ENCODE measurements at places on chromosomes 1 and 21.
A peak's percentile ranks its signal among the peaks of the same experiment; 100 is the strongest.

DNA sequence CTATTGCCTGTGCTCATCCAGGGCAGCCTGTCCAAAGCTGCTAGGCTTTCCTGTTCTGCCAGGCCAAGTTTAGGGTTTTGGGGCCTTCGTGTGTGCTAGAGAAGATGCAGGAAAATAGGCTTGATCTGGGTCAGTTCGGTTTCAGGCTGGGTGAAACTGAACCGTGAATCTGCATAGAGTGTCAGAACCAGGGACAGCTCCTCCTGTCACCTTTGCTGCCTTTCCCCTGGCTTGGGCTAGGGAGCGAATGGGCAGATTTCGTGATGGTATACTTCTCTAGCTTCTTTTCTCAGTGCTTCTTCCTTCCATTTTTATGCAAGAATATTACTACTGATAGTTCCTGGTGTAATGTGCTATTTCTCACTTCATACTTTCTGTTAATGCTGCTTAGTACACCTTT lies 6.0 kb upstream of the AGO1 start:
- DNase-seq = peak; percentile 28

DNA sequence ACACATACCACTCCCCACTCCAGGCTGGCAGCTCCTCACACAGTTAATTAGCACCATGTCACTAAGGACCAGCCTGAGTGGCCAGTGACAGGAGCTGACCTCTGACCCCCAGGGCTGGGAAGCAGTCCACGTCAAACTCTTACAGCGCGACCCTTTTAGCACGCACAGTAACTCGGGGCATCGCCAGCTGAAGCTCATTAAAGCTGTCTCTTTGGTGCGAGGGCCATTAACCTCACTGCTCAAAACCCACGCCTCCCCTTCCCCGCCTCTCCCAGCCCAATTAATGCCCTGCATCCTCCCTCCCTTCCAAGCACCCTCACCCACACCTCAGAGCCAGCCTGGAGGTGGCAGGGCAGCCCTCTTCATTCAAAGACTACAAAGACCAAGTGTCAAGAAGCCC lies 31.7 kb downstream of the DMAP1 start:
- DNase-seq = no peak

GRCh38 chr1:66436378-66437135 lies 97.4 kb upstream of the SGIP1 start:
- DNase-seq = peak; percentile 71

DNA sequence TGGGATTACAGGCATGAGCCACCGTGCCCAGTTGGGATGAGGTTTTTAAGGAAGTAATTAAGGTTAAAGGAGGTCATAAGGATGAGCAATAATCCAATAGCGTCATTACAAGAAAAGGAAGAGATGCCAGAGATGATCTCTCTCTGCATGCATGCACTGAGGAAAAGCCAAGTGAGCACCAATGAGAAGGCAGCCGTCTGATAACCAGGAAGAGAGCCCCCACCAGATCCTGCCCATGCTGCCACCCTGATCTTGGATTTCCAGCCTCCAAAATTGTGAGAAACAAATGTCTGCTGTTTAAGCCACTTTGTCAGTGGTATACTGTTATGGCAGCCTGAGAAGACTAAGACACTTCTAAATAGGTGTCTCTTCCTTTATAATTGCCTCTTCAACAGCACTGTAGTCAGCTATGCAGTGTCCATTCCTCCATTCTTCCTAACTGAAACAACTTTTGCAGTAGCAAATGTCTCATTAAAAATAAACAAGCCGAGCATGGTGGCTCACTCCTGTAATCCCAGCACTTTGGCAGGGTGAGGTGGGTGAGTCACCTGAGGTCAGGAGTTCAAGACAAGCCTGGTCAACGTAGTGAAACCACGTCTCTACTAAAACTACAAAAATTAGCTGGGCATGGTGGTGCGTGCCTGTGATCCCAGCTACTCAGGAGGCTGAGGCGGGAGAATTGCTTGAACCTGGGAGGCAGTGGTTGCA lies 216.2 kb upstream of the RUNX1 start:
- DNase-seq = peak; percentile 31

- DNase-seq = no peak
Measured at GRCh38 chr21:31514598-31514997, 144.9 kb upstream of the SOD1 start.

GRCh38 chr21:46294647-46295176 lies 8.6 kb downstream of the YBEY start:
- no peak for DNase-seq

DNA sequence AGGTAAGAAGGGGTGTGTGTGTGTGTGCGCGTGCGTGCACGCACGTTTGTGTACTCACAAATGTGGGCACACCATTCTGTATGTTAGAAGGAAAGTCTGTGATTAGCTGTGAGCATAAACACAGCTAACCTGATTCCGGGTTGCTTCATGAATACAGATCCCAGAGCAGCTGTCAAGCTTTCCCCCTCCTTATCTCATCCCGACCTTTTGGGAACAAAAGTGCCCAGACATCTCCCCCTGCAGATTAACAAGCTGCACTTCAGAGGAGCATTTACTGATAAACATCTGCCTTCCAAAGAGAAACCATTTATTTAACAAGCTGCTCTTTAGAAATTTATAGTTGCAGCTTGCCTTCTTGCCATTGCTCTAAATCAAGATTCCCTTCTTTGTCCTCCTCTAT lies 97.0 kb downstream of the MT1HL1 start:
- no peak for DNase-seq

DNA sequence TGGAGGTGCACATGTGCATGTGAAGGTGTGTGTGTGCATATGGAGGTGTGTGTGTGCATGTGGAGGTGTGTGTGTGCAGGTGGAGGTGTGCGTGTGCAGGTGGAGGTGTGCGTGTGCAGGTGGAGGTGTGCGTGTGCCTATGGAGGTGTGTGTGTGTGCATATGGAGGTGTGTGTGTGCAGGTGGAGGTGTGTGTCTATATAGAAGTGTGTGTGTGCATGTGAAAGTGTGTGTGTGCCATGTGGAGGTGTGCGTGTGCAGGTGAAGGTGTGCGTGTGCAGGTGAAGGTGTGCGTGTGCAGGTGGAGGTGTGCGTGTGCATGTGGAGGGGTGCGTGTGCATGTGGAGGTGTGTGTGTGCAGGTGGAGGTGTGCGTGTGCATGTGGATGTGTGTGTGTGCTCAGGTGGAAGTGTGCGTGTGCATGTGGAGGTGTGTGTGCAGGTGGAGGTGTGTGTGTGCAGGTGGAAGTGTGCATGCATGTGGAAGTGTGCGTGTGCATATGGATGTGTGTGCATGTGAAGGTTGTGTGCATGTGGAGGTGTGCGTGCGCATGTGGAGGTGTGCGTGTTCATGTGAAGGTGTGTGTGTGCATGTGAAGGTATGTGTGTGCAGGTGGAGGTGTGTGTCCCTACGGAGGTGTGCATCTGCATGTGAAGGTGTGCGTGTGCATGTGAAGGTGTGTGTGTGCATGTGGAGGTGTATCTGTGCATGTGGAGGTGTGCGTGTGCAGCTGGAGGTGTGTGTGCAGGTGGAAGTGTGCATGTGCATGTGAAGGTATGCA lies 13.5 kb downstream of the C1orf74 start:
- no peak for DNase-seq

- DNase-seq = no peak
Measured at GRCh38 chr1:58802640-58803399, 19.0 kb upstream of the JUN start.

DNA sequence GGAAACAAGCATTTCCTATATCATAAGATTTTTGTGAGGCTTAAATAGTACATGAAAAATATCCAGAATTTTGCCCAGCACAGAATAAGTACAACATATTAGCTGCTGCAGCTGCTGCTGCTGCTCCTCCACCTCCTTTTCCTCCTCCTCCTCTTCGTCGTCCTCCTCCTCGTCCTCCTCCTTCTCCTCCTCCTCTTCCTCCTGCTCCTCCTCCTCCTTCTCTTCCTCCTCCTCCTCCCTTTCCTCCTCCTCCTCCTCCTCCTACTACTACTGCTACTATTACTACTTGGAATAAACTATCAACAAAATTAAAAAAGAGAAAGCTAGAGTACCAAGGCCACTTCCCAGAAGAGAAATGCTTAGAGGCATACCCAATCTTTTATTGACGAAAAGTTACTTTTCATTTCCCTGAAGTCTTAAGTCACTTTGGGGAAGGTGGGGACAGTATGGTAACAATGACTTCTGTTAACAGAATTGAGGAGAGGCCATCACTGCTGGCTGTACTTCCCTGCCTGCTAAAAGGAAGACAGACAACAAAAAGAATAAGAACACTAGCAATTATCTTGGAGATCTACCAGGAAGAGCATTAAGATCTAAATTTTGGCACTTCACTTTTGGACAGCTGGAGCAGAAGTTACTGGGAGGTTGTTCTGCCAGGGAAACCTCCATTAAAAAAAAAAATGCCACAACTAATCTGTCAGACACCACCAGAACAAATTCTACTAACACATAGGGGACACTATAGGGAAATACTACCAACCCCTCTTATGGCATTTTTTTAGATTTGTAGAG lies 7.1 kb downstream of the DENND1B start:
- DNase-seq = no peak

- DNase-seq = no peak
Measured at GRCh38 chr1:83639785-83640184, 359.1 kb downstream of the TTLL7 start.

DNA sequence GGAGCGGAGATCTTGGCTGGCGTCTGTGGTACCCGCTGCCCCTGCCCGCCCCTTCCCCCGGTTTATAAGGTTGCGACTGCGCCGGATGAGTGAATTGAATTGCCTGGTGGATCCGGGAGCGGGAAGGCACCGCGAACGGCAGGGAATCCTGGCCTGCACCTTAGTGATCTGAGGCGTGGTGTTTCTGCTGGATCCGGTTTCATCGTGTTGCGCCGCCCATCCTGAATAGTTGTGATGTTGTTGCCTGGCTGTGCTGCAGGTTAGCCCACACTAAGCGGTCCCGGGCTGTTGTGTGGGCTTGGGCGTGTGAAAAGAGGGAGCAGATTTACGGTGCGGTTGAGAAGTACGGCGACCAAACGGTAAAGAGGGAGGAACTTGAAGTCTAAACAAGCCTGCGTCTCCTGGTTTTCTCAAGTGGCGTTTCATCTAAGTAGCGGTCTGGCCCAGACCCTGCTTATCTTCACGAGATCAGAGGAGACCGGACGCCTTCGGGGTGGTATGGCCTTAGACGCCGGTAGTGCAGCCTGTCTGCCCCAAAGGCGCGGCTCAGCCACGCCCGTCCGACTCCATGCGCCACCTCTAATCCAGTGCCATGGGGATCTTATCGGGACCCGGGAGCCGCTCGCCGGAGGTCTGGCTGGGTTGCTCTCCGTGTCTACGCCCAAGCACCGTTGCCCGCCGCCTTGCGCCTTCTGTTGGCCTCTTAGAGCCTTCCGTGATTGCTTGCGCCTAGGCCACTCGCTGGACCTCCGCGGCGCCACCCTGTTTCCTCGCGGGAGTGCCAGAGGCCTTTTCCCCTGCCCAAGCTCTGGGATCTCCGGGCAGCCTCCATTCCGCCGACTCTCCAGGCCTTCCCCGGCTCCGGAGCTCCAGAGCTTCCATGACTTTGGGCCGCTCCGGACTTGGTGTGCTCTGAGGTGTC lies 87.5 kb upstream of the RHOU start:
- DNase-seq = peak; percentile 50

DNA sequence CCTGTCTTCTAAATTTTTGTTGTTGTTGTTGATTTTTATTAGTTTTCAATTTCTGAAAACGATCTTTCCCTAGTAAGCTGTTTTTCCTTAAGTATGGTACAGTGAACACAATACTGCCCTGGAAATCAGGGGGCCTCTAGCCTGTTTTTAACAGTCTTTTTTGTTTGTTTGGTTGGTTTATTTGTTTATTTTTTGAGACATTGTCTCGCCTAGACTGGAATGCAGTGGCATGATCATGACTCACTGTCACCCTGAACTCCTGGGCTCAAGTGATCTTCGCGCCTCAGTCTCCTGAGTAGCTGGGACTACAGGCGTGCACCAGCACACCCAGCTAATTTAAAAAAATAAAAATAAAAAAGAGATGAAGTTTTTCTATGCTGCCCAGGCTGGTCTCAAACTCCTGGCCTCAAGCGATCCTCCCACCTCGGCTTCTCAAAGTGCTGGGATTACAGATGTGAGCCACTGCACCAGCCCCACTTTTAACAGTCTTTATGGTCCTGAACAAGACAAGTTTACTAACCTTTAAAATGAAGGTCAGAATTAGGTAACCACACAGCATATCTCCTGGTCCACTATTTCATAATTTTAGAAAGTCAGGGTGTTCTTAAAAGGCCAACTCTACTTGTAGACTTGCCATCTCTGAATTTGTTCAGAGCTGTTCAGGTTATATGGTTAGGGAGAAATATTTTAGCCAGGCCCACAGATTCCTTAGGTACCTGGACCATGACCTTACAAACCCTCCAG lies 35.4 kb downstream of the TBCE start:
- no peak for DNase-seq

- no peak for DNase-seq
Measured at GRCh38 chr1:161220002-161220401, 3.4 kb downstream of the APOA2 start.

DNA sequence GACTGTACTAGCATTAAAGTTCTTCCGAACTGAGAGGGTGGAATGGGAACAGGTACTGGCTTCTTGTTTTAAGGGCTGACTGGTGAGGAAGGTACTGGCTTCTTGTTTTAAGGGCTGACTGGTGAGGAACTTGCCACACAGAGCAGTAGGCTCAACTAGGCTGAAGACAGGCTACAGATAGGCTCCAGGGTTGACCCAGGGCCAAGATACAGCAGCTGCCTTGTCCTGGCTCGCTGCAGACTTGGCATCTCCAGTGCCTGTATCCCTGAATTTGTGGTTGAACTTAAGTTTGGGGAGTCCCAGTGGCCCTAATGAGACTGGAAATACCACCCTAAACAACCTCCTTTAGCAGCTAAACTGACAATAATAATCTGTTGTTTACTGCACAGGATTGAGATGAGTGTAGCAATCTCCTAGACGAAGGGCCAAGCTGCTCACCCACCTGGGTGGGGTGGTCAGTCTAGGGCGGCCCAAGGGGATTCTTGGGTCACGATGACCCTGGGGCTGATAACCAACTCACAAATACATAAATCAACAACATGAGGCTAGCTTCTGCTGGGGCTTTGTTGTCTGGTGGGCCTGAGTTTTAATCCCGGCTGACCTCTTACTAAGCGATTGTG lies 227.1 kb downstream of the DISC1 start:
- no peak for DNase-seq

DNA sequence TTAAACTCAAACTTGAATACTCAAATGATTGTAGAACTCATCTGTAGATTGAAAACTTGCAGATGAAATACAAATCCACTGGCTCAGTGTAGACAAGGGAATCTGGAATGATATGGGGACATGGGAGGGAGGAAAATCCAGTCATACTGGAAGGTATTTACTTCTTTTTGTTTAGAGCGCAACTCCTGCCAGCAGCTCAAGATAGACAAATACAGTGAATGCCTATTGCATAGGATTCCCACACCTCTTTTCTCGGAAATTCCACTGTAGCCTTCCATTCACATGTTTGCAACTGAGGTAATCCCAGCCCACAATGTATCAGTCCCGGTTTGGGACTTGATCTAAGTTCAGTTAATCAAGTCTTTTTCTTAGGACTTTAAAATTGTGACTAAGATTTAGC lies 311.2 kb downstream of the PTPRC start:
- no peak for DNase-seq

- no peak for DNase-seq
Measured at GRCh38 chr1:118698911-118699310, 289.2 kb downstream of the TBX15 start.

- DNase-seq = no peak
Measured at GRCh38 chr1:15849775-15850324, 2.3 kb downstream of the SPEN start.
